Activated effector memory CD4-positive, alpha-beta T cell treated with Interleukin-2 at 50 U/mL for 16 hours (primary cell): ENCODE measurements at places on chromosomes 11 and 22.

GRCh38 chr22:30314915-30315314 is 11.8 kb downstream of the TBC1D10A start:
- DNase-seq: peak; percentile 27

DNA sequence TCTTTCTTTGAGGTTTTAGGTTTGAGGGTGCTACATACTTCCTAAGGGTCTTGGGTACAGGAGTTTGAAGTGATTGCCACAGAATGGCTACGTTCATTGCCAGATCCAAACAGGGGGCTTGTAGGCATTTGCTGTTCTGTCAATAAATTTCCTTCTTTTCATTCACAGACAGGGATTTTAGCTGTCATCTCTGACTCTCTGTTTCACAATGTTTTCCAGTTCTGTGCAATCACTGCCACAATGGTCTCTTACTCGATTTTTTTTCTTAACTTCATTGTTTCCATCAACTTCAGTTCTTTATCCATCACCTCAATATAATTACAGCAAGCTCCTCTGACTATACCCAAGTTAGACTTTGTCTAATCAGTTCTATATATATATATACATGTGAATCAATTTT is 6.2 kb upstream of the HBD start:
- DNase-seq: no peak

GRCh38 chr11:119117004-119117706 is 4.2 kb upstream of the HINFP start:
- no peak for DNase-seq

DNA sequence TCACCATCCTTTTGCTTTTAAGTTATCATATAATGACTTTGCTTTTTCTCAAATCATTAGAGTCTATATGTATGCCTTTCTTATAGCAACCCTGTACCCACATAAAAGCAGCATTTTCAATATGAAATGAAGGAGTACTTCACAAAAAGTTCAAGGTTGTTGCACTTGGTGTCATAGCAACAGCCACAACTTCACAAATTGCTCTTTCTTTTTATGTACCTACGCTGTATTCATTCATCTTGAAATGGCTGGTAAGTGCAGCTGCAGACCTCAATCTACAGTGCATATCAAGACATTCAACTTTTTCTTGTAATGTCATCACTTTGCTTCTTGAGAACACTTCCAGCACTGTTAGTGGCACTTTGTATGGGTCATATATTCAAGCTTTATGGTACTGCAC is 18.6 kb downstream of the CWC15 start:
- DNase-seq: no peak

DNA sequence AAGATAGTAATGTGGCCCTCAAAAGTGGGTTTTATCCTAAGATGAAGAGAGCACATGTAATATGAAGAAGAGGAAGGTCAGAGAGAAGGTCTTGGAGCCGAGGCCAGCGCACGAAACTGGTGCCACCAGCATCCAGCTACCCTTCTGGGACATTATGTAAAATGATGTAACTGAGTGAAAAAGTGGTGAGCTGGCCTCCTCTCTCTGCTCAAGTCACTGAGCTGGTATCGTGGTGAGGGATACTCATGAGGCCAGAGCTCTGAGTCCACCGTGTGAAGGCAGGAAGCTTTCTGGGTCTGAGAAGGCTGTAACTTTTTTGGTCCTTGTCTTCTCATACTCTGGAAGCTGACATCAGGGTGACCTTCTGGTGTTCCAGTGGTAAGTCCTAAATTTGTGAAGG is 25.1 kb downstream of the RNF185 start:
- DNase-seq: no peak

- DNase-seq: peak; percentile 57
Observed at GRCh38 chr22:40401532-40401931, 31.1 kb downstream of the SGSM3 start.
